ENCODE measurements at places on chromosomes 3 and 15.

DNA sequence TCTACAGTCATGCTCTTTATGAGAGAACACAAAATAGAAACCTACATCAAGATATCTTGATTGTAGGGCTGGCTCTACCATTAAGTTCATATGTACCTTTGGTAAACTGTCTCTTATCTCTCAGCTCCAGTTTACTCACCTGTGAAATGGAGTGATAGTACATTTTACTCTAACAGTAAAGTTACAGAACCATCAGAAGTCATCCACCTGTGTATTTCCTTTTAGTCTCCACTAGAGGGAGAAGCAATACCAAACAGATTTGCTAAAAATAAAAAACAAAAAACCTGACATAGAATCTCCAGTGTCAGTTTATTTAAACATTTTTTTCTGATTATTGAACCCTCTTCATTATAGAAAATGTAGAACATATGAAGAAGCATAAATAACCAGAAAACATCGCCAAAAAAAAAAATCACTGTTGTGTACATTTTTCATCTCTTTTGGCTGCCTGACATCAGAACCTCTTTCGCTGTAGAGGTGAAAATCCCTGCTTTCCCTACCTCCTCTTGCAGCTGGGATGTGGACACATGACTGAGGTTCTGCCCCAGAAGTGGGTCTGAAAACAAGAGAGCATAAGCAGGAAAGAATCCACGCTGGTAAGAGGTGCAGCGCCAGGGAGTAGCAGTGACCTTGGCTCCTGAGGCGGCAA is 48.7 kb upstream of the WDR72 start:
- DNase-seq, result no peak

- DNase-seq, result no peak
These were observed 633.5 kb downstream of the CADM2 start for GRCh38 chr3:85592256-85592655.

GRCh38 chr3:168425936-168426595 is 330.3 kb upstream of the GOLIM4 start:
- no peak for DNase-seq

DNA sequence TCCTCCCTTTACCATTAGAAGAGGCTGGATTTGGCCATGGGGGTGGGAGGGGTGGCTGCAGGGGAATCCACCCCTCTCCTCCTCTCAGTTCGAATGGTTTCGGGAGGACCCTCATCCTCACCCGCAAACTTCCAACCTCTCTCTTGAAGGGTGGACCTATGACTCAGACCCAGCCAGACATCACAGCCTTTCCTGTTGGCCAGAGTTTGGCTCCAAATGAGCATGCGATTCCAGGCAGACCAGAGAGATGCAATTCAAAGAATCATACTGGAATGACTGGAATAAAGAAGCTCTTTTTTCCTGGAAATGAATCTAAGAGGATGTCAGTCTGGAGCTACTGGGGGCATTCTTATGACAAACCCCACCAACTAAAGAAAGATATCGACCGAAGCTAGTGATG is 516.7 kb upstream of the MDFIC2 start:
- no peak for DNase-seq

DNA sequence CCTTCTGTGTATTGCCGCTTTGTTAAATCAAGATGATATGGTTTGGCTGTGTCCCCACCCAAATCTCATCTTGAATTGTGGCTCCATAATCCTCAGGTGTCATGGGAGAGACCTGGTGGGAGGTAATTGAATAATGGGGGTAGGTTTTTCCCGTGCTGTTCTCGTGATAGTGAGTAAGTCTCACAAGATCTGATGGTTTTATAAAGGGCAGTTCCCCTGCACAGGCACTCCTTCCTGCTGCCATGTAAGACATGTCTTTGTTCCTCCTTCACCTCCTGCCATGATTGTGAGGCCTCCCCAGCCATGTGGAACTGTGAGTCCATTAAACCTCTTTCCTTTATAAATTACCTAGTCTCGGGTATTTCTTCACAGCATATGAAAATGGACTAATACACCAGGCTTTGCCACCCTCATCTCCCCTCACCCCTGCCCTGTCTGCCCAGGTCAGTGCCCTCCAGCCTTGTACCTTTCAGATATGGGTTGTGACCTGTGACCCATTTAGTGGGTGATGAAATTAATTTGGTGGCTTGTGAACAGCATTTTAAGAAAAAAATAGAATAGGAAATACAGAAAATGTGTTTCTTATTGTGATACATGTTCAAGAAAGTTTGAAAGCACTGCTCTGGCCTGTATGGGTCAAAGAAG is 56.1 kb upstream of the MCF2L2 start:
- no peak for DNase-seq

GRCh38 chr15:80343554-80343992 is 60.6 kb upstream of the ARNT2 start:
- DNase-seq, result no peak

DNA sequence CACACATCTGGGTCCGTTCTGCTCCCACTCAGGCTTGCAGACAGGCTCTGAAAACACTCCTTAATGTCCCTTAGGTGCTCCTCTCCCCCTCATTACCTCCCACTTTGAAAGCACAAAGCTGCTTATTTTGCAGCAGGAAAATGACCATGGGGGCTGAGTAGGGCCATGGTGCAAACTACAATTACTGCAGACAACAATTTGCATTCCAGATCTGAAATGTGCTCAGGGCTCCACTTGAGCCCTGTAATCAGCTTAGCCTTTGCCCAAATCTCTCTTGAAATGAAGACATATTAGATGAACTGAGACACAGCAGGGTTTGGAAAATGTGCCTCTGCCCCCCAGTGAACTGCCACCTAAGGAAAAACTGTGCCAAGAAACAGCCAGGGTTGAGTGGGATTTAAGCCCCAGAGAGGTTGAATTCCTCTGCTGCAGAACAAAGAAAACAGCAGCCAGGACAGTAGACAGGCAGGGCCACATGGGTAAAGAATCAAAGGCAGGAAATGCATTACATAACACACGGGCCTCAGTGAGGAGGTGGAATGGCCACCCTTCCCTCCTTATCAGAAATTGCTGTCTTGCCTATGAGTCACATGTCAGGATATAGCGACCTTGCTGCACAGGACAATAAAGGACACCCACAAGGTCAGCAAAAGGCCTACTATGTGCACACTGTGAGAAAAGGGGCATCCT is 126.8 kb upstream of the ARHGEF3 start:
- no peak for DNase-seq

DNA sequence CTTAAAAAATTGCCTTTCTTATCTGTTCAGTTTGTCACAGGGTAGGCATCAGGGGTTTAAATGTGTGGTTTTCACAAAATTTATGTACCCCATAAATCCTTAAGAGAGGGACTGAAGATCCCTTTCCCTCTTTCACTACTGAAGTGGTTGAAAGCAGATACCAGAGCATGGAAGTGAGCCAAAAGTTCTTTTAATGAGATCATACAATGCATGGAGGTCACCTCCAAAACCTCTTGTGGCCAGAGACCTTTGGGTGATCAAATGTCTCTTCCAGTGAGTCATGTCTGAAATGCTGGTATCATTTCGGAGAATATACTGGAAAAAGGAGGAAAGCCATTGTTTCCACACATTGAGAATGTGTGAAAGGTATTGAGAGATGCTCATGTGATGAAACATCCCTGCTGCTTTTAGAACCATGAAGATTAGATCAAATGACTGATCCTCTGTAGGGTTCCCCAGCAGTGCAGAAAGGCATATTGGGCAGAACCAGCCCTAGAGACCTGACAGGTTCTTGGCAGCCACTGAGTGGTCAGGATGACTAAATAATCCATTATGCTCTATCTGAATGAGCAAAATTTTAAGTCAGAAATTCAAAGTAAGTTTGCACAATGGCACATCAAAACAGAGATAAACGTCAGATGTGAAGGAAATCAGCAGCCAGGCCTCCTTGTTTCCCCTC is 165.8 kb upstream of the SLC2A2 start:
- no peak for DNase-seq

DNA sequence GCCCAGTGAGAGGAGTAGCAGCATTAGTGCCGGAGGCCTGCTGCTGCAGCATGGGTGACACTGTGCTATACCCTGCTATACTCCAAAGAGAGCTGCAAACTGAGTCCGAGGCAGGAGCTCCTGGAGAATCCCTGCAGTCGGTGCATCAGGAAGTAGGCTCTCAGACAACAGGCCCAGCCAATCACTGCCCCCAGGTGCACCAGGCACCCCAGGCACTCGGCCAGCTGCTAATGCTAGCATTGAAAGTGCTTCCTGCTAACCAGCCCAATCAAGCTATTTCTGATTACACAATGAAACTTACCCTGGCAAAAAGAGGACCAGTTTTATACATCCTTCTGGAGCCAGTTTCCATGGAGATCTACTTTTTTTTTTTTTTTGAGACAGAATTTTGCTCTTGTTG is 45.6 kb upstream of the IREB2 start:
- DNase-seq, result no peak

GRCh38 chr3:65833761-65834505 is 204.8 kb downstream of the MAGI1 start:
- DNase-seq, result no peak

GRCh38 chr3:107241217-107241616 is 136.0 kb upstream of the CCDC54 start:
- DNase-seq, result peak; percentile 2

DNA sequence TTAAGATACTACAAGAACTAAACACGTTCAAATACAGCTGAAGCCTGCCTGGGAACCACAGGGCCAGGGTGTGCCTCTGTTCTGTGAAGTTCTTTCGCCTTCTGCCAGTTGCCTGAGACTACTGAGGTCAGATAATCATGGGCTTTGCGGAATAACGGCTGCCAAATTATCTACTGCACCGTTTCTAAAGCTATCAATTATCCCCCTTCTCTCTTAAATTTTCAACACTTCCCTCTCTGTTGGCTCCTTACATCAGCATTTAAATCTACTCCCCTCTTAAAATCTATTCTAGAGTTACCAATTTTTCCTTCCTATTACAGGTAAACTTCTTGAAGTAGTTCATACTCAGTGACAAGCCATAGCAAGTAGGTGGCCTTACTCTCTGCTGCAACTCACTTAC is 6.2 kb upstream of the NEO1 start:
- no peak for DNase-seq

- DNase-seq, result no peak
These were observed 101.6 kb downstream of the MOBP start for GRCh38 chr3:39569095-39569494.

DNA sequence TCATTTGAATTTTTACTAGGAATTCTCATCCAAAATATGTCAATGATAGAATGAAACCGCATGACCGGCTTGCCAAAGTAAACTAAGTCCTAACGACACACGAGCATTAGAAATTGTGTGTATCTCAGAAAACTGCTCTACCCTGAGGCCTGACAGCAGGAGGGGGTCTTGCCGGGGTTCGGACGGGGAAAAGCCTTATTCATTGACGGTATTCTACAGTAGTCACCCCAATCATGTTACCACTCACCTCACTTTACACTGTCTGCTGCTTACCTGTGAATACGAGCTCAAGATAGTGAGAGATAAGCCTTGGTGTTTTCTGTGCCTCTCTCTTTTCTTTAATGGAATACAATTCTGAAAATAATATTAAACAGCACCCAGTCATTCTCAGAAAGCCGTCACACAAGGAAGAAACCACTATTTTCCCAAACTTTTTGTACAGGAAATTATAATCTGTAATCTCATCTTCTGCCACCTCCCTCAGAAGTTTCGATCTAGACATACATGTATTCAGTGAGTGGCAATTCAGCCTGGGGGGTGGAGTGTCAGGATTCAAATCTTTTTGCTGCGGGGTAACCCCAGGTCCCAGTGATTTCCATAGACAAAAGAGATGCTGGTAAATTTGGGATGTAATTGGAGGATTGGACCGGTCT is 492 bp upstream of the FAM43A start:
- DNase-seq, result no peak
